ENCODE measurements at places on chromosomes 2 and 18.

DNA sequence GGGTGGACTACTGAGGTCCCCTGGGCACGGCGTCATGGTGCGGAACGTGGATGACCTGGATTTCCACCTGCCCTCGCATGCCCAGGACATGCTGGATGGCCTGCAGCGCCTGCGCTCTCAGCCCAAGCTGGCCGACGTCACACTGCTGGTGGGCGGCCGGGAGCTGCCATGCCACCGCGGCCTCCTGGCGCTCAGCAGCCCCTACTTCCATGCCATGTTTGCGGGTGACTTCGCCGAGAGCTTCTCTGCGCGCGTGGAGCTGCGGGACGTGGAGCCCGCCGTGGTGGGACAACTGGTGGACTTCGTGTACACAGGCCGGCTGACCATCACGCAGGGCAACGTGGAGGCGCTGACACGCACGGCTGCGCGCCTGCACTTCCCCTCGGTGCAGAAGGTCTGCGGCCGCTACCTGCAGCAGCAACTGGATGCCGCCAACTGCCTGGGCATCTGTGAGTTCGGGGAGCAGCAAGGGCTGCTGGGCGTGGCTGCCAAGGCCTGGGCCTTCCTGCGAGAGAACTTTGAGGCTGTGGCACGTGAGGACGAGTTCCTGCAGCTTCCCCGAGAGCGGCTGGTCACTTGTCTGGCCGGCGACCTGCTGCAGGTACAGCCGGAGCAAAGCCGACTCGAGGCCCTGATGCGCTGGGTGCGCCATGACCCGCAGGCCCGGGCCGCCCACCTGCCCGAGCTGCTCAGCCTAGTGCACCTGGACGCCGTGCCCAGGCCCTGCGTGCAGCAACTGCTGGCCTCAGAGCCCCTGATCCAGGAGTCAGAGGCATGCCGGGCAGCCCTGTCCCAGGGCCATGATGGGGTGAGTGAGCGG is 2.5 kb downstream of the KLHL30 start:
- no peak for DNase-seq

DNA sequence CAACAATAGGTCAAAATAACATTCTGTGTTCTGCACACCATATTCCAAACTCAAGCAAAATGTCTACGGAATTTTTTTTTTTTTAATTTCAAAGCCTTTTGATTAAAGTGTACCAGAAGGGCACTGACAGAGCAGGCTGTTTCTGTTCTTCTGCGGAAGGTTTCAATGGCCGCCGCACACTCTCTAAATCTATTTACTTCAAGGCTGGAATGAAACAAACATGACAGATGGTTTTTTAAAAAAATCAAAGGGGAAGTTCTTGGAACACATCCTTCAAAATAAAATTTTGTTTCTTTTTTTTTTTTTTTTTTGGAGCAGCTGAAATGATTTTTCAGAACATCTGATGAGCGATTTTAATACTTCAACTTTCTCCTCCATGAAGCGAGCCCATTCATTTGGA is 259.1 kb downstream of the TXNL1 start:
- DNase-seq, result no peak

- DNase-seq, result no peak
Observed at GRCh38 chr2:20588918-20589871, 61.7 kb downstream of the HS1BP3 start.

DNA sequence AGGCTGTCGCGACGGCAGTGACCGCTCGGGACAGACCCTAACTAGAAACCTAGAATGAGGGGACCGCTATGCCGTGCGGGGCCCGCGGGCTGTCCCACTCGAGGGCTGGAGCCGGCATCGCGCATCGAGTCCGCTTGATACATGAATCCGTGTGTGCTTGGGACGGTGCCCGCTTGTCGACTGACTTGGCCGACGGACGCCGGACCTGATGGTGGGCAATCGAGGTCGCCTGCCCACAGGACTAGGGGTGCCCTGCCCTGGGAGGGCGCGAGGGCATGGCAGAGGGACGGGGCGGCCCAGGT is 749 bp upstream of the PTMA start:
- peak; percentile 75 for DNase-seq

GRCh38 chr2:200862532-200863000 is 1.9 kb downstream of the CLK1 start:
- DNase-seq, result peak; percentile 39

DNA sequence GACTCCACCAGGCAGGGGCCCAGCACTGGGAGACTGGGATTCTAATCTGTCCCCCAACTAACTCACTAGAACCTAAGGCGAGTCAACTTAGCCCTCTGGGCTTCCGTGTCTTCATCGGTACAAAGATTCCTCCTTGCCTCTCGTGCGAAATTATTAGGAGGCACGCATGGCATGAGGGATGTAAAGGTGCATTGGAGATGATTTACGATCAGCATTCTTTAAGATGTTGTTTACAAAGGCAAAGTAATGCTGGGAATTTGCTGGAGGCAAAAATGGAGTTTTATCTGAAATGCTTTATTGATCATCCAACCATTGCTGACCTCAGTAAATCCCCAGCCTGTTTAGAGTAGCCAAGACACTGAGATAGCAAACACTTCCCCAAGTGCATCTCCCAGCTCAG is 171.8 kb upstream of the KLHL29 start:
- DNase-seq, result no peak

- DNase-seq, result no peak
Observed at GRCh38 chr18:35746826-35747339, 165.3 kb downstream of the GALNT1 start.

GRCh38 chr2:115946341-115946740 is 1503.9 kb downstream of the DPP10 start:
- DNase-seq, result no peak

DNA sequence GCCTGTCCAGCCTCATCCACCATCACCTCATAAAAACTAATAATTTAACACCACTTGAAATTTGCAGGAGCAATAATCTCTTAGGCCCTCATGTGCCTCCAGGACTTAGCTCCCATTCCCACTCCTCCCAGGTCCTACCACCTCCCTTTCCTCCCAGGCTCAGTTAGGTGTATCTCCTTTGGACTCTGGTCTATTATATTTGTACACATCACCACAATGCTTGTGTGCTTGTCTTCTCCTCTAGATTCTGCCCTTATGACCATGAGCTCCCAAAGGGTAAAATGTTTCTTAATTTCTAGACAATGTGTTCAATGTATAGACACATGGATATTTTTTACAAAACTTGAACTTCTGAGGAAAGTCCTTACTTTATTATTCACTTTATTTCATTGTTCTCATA is 182.0 kb upstream of the ZC3H15 start:
- DNase-seq, result no peak

DNA sequence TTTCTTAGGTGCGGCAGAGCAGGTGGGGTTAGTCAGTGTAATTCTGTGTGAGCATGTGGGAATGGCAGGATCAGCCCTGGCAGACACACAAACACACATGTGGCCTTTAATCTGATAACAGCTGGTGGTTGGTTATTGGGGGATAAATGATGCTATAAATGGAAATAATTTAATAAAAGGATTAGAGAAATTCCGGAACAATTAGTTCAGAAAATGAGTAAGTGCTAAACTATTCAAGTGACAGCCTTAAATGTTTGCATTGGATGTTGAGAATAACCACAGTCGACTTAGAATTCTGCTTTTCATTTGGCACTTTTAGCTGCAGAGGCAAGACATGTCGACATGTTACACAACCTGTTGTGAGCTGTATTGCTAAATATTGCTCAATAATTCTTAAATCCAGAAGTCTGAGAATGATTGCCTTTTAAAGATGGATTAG is 7.2 kb downstream of the SMYD1 start:
- no peak for DNase-seq

- DNase-seq, result no peak
Observed at GRCh38 chr2:134647607-134648256, 71.1 kb downstream of the TMEM163 start.

GRCh38 chr18:8615397-8616027 is 6.3 kb downstream of the RAB12 start:
- peak; percentile 94 for DNase-seq

DNA sequence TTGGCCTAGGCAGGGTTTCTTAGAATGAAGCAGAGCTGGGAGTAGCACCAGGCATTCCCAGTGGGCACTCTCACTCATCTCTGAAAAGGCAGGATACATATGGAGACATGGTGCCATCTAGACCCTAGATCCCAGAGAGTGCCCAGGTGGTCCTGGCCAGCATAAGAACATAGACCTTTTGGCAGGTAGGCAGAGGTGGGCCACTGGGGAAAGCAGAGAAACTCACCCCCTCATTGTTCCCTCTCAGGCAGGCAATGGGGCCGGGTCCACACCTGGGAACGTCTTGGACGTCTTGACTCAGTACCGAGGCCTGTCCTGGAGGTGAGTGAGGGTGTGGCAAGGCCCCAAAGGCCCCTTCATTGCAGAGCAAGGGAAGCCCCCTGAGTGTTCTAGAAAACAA is 69.2 kb downstream of the PLB1 start:
- DNase-seq, result no peak

GRCh38 chr2:148251993-148252392 is 231.1 kb downstream of the MBD5 start:
- no peak for DNase-seq

DNA sequence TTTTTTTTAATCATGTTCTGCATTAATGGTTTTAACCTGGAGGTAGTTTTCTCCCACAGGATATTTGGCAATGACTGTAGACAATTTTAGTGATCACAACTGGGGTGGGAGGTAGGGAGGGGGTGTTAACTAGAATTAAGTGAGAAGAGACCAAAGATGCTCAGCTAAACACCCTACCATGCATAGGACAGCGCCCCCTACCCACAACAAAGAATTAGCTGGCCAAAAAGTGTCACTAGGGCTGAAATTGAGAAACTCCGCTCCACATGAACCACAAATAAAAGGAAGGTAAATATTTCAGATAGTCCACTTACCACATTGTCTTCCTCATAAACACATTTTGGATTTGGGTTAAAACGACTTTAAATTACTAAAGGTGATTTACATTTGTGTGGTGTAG is 942.6 kb downstream of the SUCLG1 start:
- no peak for DNase-seq

- DNase-seq, result no peak
Observed at GRCh38 chr2:237449193-237449881, 35.4 kb upstream of the COL6A3 start.

DNA sequence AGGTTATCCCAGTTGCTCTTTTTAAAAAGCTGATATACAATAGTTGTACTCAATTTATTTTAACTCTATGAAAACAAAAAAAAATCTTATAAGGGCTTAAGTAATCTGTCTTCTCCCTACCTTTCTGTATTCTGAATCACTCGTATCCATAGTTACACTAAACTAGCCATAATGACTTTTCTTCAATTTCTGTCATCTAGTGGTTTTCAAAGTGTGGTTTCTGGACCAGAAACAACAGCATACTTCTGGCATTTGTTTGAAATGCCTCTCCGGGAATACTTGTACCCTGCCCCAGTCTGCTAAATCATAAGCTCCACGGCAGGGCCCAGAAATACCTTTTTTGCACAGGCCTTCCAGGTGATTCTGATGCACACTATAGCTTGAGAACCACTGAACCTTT is 253.6 kb downstream of the LRRTM4 start:
- no peak for DNase-seq

GRCh38 chr18:73638709-73639108 is 508.9 kb downstream of the FBXO15 start:
- no peak for DNase-seq

- DNase-seq, result peak; percentile 98
Observed at GRCh38 chr18:44826418-44827259, 146.0 kb downstream of the SETBP1 start.

GRCh38 chr18:24837066-24837465 is 376.6 kb downstream of the HRH4 start:
- no peak for DNase-seq

GRCh38 chr18:23578891-23579653 is 7.2 kb downstream of the NPC1 start:
- no peak for DNase-seq

DNA sequence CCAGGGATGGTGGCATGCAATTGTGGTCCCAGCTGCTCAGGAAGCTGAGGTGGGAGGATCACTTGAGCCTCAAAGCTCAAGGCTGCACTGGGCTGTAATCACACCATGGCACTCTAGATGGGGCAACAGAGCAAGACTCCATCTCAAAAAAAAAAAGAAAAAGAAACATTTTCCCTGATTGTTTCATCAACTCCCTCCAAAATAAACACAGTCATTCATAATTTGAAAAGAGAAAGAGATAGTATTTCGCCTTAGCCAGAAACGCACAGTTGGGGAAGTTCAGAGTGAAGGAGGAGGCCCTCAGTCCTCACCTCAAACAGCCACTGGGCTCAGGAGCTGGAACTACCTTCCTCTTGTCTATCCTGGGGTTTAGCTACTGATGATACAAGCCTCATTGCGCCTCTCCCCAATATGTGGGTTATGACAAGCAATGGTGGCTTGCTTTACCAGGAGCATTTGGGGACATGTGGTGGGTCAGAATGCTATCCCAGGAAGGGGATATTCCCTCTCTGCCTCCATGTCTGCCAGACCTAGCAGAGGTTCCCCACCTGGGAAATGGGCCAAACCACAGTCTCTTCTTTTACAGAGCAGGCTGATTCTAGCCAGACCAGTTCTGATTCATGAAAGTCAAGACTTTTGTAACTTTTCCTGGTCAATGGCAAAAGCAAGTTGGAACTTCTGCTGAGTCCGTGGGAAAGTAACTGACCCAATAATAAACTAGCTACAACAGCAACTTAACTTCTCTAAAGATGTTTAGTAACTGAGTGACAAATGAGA is 22.2 kb upstream of the TMEM87B start:
- DNase-seq, result peak; percentile 37

DNA sequence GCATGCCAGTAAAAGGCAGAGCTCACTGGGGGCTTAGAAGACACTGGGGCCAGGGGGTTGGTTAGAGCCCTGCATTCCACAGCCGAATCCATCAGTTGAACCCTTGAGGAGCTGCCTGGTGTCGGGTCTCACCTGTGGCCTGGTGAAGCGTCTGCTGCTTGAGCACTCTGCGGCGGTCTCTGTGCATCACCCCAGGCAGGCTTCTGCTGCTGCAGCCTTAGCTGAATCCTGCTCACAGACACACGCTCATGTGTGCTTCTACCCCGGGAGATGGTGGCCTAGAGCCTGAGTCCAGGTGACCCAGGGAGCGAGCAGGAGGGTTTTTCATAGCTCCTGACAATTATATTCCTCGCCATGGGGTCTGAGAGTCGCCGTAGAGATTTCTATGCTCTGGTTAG is 192.1 kb downstream of the MGAT5 start:
- DNase-seq, result peak; percentile 70

- no peak for DNase-seq
Observed at GRCh38 chr18:61352611-61353010, 19.4 kb downstream of the CDH20 start.

DNA sequence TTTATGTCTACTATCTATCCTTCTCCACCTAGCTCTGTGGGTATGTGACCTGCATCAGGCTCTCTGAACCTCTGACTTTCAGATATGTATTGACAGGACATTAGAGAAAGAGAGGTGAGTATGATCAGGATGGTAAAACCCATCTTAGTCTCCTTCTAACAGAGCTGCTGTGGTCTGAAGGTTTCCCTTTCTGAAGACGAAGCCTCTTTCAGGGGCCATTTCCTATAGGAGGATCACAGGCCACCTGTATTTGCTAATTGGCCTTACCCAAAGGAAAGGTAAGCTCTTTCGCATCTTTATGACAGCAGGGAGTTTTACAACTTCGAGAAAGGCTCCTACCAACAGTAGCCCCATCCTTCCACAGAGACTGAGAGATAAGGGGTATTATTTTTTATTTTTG is 442.9 kb downstream of the KCNJ3 start:
- no peak for DNase-seq
